Non-pigmented ciliary epithelial cell (primary cell): ENCODE measurements at places on chromosomes 4 and X.
A peak's percentile ranks its signal among the peaks of the same experiment; 100 is the strongest.

- no peak for DNase-seq
These were observed 19.1 kb upstream of the ABRAXAS1 start for GRCh38 chr4:83503974-83504373.

DNA sequence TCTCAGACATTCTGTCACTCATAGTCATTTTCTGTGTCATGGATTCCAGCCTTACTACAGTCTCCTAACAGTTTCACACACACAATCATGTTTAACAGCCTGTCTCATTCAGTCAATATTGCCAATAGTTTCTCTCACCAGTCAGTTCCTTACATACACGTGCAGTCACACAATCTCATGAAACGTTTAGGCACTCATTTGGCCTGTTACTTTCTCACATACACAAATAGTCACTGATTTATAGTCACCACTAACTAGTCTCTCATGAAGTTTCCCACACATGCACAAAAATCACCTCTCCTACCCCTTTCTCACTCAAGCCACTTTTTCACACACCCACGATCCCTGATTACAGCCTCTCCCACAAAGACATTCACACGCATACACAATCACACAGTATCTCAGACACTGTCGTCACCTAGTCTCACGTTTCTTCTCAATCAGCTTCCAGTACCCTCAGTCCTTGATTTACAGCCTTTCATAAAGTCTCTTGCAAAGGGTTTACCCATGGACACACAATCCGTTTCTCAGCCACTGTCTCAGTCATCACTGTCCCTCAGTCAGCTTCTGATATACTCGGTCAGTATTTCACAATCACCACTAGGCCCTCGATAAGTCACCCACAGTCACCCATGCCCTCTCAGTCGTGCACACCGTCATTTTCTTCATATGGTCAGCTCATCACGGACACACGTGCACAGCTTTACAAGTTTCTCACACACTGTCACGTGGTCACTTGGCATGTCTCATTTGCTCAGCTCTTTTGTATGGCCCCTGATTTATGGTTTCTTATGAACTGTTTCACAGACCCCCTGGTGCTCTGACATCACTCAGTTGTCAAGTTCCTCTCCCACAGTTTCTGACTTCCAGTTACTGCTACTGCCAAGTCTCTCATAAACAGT is 4.2 kb upstream of the CFP start:
- DNase-seq = no peak

GRCh38 chr4:114642173-114642780 is 43.7 kb downstream of the UGT8 start:
- no peak for DNase-seq

GRCh38 chr4:19130866-19131265 is 1109.3 kb upstream of the LCORL start:
- peak; percentile 75 for DNase-seq

GRCh38 chr4:2689825-2690700 is 66.1 kb downstream of the TNIP2 start:
- DNase-seq = no peak

- DNase-seq = peak; percentile 42
These were observed 290.6 kb upstream of the TAPT1 start for GRCh38 chr4:16516796-16517439.

- DNase-seq = no peak
These were observed 17.5 kb upstream of the IGSF1 start for GRCh38 chrX:131306601-131307000.

DNA sequence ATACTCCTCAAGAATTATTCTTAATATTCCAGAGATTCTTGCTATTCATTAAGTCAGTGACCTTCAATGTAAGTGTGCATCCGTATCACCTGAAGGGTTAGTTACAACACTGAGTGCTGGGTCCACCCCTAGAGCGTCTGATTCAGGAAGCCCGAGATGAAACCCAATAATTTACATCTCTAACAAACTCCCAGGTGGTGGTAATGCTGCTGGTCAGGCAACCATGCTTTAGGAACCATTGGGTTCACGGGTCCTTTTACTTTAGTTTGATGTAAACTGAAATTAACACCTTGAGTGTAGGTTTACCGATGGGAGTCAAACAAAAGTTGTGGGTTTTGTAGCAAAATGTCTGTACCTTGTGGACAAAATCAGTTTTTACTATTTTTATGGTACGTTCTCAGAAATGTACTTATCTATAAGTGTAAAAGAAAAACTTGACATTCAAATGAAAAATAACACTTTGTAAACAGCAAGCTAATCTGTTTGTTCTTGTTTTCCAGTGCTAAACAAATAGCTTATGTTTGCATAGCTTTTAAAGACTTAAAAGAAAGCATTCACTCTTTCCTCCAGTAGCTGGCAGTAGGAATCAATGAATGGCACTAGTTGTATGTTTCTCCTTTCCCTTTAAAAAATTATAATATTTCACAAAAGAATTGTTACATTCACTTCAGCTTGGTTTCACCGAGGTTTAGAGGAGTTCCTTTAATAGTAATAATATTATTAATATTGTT is 32.7 kb downstream of the ACE2 start:
- DNase-seq = no peak
